ENCODE measurements at places on chromosomes 4 and X.

- DNase-seq: no peak
Measured at GRCh38 chrX:105098201-105098600, 122.3 kb downstream of the TEX13A start.

DNA sequence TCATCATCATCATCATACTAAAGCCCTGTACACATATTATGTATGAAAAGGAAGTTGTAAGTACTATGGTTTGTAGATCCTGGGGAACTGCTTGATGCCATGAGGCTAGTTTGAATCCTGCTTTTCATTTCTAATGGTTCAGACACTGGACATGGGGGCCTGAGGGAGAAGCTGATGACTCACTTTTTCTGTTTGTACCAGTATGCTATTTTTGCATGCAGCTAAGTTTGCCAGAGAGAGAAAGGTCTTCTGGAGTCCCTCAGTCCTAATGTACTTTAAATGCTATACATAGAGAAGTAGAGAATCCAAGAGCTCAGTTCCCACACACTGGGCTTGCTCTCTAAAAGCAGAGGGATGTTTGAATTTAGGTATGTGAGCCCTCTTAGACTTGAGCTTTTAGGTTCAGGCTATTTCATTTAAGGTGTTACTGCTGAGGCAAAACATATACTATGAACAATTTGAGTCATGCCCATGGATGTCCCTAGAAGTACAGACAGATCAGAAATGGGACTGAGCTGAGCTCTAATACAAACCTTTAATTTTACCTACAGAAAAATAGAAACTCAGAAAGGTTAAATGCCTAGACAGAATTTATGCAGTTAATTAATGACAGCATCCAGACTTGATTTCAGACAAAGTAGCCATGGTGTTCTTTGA is 17.6 kb upstream of the HS3ST1 start:
- DNase-seq: no peak

GRCh38 chr4:105306158-105306781 is 159.6 kb downstream of the TET2 start:
- DNase-seq: no peak

DNA sequence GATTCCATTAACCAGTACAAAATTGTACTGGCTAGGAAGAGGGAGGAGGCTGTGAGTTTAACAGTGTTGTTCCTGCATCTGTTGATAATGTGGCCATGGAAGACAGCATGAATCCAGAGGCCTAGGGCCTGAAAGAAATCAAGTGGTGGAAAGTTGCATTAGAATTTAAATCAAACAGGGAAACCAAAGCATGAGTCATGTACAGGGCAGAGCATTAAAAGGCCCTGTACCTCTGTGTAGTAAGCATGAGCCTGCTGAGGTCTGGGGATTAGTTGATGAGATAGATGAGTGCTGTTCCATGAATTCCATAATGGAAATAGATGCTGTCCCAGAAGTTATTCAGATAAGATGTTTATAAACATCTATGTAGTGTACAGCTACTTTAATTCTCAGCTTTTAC is 58.3 kb downstream of the MID1IP1 start:
- DNase-seq: no peak

- peak; percentile 39 for DNase-seq
Measured at GRCh38 chrX:150365051-150365989, 2.2 kb downstream of the MAMLD1 start.

DNA sequence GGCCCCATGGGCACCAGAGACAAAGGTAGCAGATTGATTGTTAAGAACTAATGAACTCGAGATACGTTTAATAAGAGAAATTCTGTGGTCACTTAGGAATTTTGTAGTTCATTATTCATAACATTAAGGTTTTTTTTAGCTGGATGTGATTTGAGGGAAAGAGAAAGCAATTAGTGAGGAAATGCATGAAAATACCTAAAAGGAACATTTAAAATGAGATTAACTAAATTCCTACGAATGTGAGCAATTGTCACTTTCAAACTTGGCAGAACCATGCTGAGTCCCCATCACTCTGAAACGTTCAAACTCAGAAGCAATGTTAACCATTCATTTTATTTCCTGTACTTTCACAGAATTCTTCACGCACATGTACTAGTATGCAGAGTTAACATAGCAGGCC is 5.9 kb downstream of the PRMT9 start:
- no peak for DNase-seq
